ENCODE measurements at places on chromosomes 2 and 18.

DNA sequence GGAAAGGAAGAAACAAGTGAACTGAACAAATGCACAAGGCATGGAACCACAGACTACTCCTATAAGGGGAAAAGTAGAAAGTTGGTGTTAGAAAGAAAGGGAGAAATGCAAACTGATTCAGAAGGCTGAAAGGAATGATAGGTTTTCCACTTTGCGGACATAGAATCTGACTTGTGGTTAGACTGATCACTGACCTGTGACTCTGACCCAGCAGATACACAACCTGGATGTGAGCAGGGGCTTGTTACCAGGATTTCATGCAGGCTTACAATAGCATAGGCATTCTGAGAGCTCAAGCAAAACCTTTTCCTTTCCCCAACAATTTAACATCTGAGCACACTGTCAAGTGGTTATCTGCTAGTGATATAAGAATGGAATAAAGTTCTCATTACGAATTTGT is 237.0 kb upstream of the CDH20 start:
- DNase-seq = no peak

DNA sequence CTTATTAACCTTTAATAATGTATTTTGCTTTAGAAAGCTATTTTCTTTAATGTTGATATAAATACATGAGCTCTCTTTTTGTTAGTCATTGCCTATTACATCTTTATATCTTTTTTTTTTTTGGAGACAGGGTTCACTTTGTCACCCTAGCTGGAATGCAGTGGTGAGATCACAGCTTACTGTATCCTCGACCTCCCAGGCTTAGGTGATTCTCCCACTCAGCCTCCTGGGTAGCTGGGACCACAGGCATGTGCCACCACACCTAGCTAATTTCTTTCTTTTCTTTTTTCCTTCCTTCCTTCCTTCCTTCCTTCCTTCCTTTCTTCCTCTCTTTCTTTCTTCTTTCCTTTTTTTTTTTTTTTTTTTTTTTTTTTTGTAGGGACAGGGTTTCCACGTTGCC is 15.4 kb downstream of the NAB1 start:
- DNase-seq = no peak

- no peak for DNase-seq
These were observed 85.3 kb downstream of the C1QL2 start for GRCh38 chr2:119073213-119073612.

DNA sequence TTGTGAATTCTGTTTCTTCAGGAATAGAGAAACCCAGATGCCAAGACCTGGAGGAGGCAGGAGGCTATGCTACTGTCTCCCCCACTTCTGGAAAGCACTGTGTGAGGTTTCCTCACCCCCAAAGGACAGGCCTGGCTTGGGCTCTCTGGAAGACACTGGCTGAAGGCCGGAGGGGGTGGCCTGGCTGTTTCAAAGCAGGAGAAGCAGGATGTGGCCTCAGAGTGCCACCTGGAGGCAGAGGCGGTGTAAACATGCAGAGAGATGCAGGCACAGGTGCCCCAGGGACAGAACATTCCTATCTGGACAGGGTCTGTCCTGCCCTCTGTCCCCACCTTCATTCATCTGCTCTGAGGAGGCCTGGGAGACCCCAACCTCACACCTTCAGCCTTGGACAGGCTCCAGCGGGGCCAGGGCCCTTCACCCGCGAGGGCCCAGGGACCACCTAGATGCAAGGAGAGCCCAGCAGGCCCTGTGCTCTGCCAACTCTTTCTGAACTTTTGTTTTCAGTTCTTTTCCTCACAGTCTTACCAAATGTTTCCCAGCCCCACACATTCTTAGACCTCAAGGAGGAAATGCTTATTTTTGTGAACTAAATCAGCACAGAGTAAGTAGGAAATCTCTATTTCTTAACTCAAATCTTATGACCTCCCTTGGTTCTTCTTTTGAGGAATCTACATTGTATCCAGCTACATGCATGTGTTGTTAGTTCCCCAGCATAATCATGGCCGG is 79.2 kb downstream of the LONRF2 start:
- no peak for DNase-seq

DNA sequence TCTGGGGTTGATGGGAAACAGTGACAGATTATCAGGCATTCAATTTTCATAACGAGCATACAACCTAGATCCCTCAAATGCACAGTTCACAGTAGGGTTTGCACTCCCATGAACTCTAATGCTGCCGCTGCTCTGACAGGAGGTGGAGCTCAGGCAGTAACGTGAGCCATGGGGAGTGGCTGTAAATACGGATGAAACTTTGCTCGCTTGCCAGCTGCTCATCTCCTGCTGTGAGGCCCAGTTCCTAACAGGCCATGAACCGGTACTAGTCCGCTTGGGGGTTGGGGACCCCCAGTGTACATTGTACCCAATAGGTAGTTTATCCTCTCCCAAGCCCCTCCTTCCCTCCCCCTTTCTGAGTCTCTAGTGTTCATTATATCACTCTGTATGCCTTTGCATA is 94.6 kb downstream of the PTH2R start:
- no peak for DNase-seq

GRCh38 chr18:75141166-75141565 is 67.8 kb downstream of the PTGR3 start:
- no peak for DNase-seq

Data from activated T-helper 1 cell treated with anti-CD3 and anti-CD28 coated beads, Interleukin-2, amount 50 U/mL, for 16 hours (primary cell).